ENCODE measurements at places on chromosomes 4 and X.

- no peak for DNase-seq
Observed at GRCh38 chr4:140876615-140877364, 120.6 kb upstream of the TBC1D9 start.

GRCh38 chrX:662126-662525 is 31.5 kb downstream of the SHOX start:
- DNase-seq: no peak

GRCh38 chrX:135425026-135425965 is 3.6 kb downstream of the SMIM10L2A start:
- DNase-seq: no peak

DNA sequence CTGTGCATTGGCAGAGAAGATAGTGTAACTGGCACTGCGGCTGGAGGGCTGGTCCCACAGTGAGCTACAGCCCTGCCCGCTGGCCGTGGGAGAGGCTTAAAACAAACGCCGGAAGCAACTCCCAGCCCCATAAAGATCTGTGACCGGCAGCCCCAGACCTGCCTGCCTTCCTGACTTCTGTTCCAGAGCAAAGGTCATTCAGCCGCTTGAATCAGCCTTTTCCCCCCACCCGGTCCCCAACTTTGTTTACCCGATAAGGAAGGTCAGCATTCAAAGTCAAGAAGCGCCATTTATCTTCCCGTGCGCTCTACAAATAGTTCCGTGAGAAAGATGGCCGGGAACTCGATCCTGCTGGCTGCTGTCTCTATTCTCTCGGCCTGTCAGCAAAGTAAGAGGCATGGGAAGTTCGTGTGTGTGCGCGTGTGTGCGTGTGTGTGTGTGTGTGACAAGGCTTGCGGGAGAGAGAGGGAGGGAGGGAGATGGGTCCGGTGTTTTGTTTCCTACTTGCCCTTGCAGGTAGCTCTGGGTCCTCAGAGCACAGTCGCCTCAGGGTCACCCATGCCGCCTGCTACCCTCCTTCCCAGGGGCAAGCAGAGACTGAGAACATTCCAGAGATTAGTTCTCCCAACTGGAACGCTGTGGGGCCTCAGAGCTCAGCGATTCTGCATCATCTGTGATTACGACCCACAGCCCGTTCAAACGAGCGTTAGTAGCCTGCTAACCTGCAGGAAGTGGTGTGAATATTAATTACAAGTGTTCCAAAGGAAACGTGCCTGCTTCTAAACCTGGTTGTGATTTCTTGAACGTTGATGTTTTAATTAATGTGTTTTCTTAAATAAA is at the start of gene MGST2:
TSS of gene MGST2 (plus strand) at position 130 of the 840 bp plus-strand sequence. CDS start at position 331, 201 bp downstream.
- peak; percentile 14 for DNase-seq

- DNase-seq: no peak
Observed at GRCh38 chrX:132636080-132636479, 147.2 kb upstream of the MBNL3 start.

GRCh38 chr4:149645790-149646189 is 169.9 kb downstream of the IQCM start:
- DNase-seq: no peak

- no peak for DNase-seq
Observed at GRCh38 chr4:26141911-26142638, 178.7 kb upstream of the RBPJ start.
